CD4-positive, alpha-beta T cell treated with Interleukin-4 for 1 hour (primary cell): ENCODE measurements at places on chromosomes 1 and 21.

DNA sequence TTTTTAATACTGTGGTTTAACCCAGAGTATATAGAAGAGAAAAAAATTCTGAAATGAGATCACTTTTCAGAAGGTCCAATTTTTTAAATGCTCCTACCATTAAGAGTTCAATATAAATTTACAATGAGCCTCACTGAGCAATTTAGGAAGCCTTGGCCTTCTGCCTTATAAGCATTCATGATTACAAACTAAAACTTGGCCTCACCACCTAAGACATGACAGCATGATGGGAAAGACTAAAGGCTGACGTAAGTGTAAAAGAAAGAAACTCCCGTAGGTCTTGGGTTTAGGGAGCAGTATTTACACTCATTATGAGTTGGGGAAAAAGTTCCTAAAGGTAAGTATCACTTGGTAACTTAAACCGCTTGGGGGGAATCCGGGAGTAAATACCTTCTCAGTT lies 70.7 kb upstream of the ESRRG start:
- DNase-seq, result no peak

DNA sequence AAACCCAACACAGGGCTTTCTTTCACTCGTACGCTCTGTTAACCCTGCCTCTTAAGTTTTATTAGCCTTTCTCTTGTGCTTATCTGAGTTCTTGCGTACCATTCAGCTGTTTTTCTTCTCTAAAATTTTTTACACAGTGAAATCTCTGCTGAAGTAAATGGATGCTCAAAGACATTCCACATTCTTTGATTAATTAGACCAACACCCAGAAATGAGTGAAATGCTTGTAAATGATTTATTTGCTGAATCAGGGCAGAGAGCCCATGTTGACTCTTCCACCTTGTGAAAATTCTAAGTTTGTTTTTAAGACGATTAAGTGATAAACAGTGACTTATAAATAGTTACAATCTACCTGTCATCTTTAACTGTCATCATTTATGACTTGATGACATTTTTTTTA lies 156.7 kb downstream of the ACTL8 start:
- DNase-seq, result no peak

DNA sequence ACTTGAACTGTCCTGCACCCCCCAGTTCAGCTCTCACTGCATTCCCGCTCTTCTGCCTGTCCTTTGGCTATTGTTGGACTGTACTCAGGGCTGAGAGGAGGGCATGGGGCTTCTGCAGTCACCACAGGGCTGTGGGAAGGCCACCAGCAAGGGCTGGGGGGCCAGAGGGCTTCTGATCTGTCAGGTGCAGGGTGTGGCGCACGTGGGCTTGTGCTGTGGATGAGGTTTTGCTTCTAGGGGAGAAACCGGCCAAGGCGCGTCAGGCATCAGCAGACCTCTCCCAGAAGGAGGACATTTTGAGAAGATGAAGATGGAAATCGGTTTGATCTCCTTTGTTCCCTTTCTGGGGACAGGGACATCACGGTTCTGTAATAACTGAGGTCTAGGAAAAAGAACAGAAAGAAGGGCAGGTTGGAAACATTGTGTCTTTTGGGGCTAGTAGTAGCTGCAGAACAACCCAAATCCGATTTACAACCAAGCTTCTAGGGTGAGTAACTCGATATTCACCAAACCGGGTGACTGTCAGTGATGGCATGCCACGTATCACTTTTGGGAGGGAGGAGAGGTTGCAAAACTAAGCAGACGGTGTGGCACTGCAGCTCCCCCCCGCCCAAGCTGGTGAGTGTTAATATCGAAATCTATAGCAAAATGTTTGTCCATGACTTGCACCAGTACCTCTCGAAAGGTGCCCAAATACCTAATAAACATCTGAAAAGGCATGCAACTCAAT lies 40.9 kb downstream of the AGPAT3 start:
- no peak for DNase-seq

DNA sequence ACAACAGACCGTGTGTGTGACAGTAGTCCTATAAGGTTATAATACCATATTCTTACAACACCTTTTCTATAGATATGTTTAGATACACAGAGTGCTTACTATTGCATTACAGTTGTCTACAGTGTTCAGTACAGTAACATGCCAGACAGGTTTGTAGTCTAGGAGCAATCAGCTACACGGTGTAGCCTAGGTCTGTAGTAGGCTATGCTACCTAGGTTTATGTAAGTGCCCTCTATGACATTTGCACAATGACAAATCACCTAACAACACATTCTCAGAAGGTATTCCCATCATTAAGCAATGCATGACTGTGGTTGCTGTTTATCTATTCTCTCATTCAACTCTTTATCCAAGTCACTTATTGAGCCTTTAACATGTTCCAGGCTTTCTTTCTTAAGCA lies 1.8 kb upstream of the WLS start:
- DNase-seq, result no peak

DNA sequence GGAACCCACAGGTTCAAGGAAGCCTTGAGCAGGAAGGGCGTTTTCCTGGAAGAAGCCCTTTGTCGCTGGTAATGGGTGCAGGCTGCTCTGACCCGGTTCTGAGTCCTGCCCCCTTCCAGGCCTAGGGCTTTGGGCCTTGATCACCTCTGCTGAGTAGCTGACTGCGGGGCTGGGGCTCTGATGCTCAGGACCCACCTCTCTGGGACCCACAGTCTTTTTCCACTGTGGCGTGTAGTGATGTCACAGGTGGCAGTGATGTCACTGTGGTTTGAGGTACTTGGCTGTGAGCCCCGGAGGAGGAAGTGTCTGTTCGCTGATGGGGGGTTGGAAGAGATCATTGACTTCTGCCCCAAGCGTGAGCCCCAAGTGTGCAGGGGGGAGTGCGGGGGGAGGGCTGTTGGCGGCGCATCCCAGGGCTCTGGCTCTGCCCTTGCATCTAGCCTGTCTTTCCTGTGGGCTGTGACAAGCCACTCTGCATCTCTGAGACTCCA lies 6.9 kb downstream of the TNFRSF1B start:
- DNase-seq, result peak; percentile 95

- no peak for DNase-seq
Observed at GRCh38 chr21:32281531-32281930, 2.7 kb upstream of the MIS18A start.

GRCh38 chr1:2224631-2225428 lies 3.3 kb upstream of the SKI start:
- no peak for DNase-seq

GRCh38 chr1:30191154-30191702 lies 532.2 kb downstream of the MATN1 start:
- peak; percentile 81 for DNase-seq

GRCh38 chr21:37695111-37695510 lies 221.1 kb downstream of the KCNJ6 start:
- no peak for DNase-seq

DNA sequence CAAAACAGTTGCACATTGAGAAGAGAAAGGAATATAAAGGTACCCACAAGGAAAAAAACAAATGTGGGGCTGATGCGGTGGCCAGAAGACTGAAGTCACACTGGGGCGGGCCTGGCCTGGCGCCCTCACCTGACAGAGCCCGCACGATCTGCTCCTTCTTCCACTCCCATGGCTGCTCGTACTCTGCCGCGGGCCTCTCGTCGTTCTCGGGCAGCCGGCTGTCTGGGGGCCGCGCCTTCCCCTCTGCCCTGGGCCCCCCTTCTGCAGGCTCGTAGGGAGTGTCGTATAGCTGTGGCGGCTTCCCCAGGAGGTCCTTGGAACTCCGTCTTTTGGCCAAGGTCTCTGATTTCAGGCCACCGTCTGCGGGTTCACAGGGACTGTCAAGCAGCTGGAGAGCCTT lies 13.1 kb upstream of the TDRD10 start:
- no peak for DNase-seq

- no peak for DNase-seq
Observed at GRCh38 chr1:39971138-39971537, 16.2 kb downstream of the MFSD2A start.

DNA sequence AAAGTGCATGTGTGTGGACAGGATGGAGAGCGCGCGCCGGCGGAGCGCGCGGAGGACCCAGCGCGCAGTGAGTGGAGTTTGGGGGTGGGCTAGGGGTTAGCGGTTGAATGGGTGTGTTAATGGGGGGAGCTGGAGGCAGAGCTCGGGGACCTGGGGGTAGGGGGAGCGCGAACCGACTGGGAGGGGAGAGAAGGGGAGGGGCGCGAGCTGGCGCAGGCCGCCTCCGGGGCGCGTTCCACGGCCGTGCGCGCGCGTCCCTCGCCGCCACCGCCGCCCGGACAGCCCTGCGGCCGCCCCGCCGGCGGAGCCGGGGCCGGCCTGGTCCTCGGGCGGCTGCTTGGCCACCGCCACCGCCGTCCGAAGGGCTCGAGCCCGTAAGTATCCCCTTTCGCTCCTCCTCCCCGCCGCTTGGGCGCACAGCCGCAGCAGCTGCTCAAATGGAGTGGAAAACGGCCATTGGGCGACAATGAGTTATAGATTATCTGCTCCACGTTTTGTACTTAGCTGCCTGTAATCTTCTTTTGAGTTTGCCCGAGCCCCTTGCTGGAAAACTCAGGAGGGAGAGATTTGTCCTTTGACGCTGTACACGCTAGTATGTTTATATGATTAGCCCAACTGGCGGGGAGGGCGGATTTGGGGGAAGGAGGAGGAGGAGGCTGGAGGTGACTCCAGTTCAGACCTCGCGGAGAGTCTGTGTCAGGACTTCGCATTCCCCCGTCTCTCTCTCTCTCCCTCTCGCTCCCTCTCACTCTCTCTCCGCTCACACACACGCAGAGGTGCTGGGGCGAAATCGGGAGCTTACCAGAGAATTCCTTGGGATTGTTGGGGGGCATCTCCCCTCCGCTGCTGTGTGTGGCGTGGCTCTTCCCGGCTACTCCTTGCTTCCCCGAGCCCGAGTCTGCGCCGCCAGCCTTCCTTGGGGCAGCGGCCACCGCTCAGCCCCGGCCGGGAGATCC lies at the start of gene ADGRL2:
Gene ADGRL2, plus strand, starts transcription at position 240 of the 956 bp plus-strand sequence. CDS start 36,051 bp downstream, outside the sequence.
- DNase-seq, result no peak

- no peak for DNase-seq
Observed at GRCh38 chr1:30612536-30613065, 110.8 kb downstream of the MATN1 start.

- no peak for DNase-seq
Observed at GRCh38 chr1:68093737-68094136, 43.3 kb upstream of the DIRAS3 start.

- peak; percentile 54 for DNase-seq
Observed at GRCh38 chr1:211326528-211327345, at the start of gene TRAF5. Gene TRAF5, plus strand, starts transcription at chr1:211326833. Its CDS starts 26,407 bp downstream, at chr1:211353240.

DNA sequence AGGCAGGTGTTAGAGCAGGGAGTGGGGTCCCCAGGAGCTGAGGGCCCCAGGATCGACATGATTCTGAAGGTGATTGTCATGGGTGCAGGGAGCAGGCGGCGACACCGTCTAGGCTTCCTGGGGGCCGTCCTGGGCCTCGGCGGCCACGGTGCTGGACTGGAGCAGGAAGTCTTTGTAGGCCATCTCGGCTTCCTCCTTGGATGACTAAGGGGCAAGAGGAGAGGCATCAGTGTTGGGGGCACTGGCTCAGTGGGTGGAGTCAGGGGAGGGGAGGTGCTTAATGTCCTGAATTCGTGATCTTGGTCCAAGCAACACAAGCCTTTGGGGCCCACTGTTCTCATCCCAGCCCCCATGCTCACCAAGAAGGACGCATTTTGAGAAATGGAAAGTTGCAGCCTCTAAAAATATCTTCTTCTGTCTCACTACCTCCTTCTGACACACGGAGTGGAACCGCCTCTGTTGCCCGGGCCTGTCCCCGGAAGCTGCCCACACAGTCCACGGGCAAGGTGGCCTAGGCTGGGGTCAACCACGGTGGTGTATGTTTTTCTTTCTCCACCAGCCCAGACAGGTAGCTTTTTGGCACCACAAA lies 8.6 kb upstream of the FCMR start:
- peak; percentile 39 for DNase-seq

DNA sequence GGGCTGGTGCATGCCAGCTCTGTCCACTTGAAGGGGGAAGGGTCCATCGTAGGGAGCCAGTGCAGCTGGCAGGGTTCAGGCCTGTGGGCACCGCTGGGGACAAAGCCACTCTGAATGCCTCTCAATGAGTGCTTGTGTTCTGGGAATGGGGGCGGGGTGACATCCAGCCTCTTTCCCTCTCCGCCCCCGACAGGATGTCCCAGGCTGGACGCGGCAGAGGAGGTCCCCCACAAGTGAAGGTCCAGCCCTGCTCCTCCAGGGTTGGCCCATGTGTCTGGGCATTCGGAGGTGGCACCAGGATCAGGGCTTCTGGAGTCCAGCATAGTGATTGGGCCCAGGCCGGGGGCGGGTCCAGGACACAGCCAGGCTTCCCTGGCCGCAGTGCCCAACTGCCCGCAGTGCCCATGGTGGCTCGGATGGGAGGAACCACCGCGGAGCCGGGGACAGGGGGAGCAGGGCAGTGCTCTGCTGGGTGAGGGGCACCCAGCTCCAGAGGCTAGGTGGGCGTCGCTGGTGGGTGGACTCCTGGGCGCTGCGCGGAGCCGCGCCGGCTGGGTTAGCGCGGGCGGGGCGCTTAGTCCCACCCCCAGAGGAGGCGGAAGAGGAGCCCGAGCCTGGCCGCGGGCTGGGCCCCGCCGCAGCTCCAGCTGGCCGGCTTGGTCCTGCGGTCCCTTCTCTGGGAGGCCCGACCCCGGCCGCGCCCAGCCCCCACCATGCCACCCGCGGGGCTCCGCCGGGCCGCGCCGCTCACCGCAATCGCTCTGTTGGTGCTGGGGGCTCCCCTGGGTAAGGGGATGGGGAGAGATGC lies at the start of gene SHISA4:
Gene SHISA4, plus strand, starts transcription at position 617 of the 808 bp plus-strand sequence. Its CDS starts 97 bp downstream, at position 714.
- no peak for DNase-seq

GRCh38 chr1:48659801-48660200 lies 116.9 kb downstream of the BEND5 start:
- no peak for DNase-seq

DNA sequence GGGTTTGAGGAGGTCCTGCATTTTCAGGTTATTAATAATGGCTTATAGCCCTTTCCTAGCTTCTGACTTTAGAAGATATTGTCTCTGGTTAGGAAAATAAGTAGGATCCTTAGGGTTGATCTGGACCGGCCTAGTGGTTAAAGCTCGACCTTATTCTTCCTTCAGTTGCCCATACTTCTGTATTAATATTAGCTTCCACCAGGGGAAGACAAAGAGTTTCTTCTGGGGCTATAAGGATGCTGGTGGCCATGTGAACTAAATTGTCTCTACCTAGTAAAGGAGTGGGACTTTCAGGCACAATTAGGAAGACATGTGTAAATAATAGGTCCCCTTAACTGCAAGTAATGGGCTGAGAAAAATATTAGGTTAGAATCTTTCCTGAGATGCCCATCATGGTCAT lies 20.6 kb upstream of the FCGR2A start:
- DNase-seq, result no peak

DNA sequence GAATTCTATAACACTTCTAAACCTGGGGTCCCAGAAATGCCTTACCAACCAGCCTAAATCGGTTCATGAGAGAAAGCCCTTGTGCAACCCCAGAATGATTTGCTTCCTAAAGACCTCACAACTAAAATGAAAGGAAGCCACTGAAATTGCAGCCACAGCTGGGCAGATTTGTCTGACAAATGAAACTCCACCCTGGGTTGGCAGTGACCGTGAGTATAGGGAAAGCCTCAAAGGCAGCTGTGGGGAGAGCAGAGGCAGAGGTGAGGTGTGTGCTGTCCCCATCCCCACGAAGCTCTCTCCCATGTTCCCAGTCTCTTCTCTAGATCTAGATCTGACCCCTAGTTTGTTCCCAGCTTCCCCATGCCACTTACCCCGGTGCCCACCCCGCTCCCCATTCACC lies 23.1 kb downstream of the RHBDL2 start:
- DNase-seq, result no peak

GRCh38 chr1:169395955-169396354 lies 28.0 kb downstream of the BLZF1 start:
- no peak for DNase-seq
